Activated CD4-positive, alpha-beta T cell treated with anti-CD3 and anti-CD28 coated beads for 24 hours (primary cell): ENCODE measurements at places on chromosomes 12 and 14.

DNA sequence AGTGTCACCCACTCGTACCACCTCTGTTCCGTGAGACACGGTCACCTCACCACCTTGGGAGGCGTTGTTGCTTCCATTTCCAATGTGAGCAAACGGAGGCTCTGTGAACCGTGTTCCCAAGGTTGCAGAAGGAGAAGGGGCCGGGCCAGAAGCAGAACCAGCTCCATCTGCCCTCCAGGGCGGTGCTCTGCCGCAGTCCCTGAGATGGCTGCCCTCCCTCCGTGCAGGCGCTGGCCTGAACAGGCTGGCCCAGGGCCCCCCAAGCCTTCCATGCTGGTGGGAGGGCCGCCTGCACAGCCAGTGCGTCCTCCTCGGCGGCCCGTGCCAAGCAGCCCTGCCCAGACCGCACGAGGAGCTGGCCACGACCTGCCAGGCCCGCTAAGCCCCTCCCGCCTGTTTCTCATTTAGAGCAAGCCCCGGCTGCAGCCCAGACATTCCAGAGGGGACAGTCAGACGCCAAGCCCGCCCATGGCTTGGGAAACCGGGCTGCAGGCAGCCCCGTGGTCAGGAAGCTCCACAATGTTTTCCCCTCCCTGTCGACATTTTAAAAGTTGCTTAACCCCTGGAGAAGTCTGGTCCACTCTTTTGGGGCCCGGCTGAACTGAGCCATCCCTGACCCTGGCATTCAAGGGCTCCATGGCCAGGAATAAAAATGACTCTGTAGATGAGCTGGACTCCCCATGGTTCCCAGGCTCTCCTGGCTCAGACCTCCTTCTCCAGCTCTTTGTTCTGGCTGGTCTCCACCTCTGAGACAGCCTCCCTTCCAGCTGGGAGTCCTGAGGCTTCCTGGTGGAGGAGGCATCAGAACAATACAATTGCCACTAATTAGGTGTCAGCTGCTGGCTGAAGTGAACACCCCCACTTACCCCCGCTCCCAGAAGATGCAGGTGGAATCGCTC, 236.0 kb downstream of the BCL11B start:
- DNase-seq = no peak

- DNase-seq = no peak
Measured at GRCh38 chr12:9796971-9797370, 30.3 kb upstream of the KLRF1 start.

GRCh38 chr14:70257526-70257925, 68.8 kb upstream of the SLC8A3 start:
- DNase-seq = no peak

GRCh38 chr12:120468821-120469449, 613 bp downstream of the SRSF9 start:
- DNase-seq = peak; percentile 24

DNA sequence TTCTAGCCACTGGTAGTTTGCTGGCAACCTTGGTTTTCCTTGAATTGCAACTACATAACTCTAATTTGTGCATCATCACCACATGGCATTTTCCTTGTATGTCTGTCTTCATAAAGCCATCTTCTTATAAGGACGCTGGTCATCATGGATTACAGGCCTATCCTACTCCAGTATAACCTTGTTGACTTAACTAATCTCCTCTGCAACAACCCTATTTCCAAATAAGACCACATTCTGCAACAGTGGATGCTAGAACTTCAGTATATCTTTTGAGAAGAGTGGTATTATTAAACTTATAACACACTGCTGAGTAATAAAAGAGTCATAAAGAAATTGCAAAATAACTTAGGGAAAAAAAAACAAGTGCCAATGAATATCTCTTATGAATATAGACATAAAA, 511.8 kb upstream of the FOXG1 start:
- DNase-seq = no peak

- DNase-seq = no peak
Measured at GRCh38 chr14:30162066-30162465, 234.4 kb upstream of the PRKD1 start.

DNA sequence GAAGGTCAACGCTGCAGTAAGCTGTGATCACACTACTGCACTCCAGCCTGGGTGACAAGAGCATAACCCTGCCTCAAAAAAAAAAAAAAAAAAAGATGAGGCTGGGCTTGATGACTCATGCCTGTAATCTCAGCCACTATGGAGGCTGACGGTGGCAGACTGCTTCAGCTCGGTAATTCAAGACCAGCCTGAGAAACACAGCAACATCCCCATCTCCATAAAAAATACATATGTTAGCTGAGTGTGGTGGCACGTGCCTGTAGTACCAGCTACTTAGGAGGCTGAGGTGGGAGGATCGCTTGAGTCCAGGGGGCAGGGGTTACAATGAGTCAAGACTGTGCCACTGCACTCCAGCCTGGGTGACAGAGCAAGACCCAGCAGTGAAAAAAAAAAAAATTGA, 50.4 kb downstream of the GXYLT1 start:
- no peak for DNase-seq

GRCh38 chr12:15797818-15798217, 8.6 kb upstream of the EPS8 start:
- no peak for DNase-seq

GRCh38 chr14:20332788-20333493, at the start of gene CCNB1IP1:
Gene CCNB1IP1, minus strand, starts transcription at chr14:20333279. Its CDS starts 16,756 bp downstream, at chr14:20316523.
- peak; percentile 8 for DNase-seq

- no peak for DNase-seq
Measured at GRCh38 chr12:1339618-1340319, 254.6 kb downstream of the FBXL14 start.

GRCh38 chr12:77429426-77429825, 364.1 kb upstream of the E2F7 start:
- no peak for DNase-seq

DNA sequence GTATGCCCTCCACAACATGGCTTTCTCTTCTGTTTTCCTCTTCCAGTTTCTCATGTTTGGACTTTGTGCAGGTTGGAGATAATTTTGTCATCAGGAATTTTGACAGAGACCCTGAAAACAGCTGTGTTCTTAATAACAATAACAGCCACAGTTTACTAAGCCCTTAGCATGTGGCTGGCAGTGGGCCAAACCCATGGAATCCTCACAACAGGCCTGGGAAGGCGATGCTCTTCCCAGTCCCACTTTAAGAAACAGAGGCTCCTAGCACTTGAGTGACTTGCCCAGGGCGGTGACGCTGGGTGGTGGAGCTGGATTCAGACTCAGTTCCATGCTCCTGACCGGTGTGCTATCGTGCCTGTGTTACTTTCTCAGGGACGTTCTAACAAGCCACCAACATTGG, 20.1 kb upstream of the PLEKHG3 start:
- DNase-seq = no peak
